Stimulated activated CD8-positive, alpha-beta memory T cell treated with anti-CD3 and anti-CD28 coated beads, Interleukin-2, amount 100 ng/mL, for 1 hour (primary cell): ENCODE measurements at places on chromosomes 12 and 14.

- DNase-seq, result no peak
Measured at GRCh38 chr12:121238086-121238485, 28.2 kb downstream of the P2RX4 start.

DNA sequence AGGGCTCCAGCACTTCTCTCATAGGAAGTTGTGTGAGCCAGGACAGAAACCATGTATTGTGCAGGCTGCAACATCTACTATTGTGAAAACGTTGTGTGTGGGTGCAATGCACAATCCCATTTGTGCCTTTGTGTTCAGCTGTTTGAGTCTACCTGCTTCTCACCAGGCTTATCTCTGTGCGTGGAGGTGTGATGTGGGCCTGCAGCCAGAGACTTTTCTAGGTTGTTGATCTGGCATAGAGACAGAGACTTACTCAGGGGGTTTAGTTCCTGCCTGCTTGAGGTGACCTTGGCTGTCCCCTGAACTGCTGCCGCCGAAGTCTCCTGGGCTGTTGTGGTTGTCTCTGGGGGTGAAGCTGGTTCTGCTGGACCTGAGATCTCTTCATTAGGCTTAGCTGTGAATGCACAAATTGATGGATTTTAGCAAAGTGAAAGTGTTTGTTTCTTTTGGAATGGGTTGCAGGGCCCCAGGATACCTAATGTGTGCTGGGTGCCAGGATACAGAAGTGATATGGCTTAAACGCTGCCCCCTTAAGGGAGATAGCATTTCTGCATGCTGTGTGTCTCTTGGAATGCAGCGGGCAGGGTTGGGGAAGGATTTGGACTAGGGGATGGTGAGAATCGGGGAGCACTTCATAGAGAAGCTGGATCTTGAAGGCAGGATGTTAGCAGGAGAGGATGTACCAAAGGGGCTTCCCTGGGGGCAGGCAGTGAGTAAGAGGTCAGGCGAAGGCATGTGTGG is 2.5 kb downstream of the LACRT start:
- DNase-seq, result no peak

GRCh38 chr12:84843593-84844144 is 68.9 kb downstream of the SLC6A15 start:
- DNase-seq, result no peak

DNA sequence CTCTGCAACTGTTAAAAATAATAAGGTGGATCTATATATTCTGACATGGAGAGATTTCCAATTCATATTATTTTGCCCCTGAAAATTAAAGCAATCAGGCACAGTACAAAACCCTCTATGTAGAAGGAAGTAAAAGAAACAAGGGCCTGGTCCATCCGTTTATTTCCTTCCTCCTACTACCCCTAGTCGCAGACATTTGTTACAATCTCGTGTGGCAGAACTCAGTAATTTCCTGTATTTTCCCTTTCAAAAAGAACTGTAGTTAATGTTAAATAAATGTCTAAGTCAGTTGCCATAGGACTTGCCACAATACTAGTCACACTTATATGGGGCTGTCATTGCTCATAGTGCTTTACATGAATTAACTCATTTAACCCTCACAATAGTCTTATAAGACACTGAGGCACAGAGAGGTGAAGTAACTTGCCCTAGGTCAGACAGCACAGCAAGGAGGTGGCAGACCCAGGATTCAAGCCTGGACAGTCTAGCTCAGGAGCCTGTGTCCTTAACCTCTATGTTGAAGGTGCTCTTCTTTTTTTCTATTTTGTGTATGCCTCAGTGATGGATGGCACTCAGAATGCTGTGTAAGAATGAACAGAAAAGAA is 24.2 kb downstream of the NINJ2 start:
- DNase-seq, result no peak

DNA sequence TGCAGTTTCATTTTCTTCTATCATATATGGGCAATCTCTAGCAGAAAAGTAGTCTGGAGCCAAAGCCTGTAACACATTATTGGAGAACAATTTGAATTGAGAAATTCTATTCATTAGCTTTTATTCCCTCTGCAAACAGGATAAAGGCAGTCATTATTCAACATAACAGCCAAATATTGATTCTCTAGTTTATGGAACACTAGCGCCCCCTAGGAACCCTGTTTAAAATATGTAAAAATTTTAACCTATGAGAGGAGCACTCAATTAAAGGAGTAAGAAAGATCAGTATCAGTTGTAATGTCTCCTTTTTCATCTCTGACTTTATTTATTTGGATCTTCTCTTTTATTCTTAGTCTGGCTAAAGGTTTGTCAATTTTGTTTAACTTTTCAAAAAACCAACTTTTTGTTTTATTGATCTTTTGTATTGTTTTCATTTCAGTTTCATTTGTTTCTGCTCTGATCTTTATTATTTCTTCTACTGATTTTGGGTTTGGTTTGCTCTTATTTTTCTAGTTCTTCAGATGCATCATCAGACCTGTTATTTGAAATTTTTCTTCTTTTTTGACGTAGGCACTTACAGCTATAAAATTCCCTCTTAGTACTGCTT is 4.8 kb upstream of the LMNTD1 start:
- no peak for DNase-seq

GRCh38 chr12:64500394-64500793 is 48.5 kb downstream of the TBK1 start:
- DNase-seq, result no peak

GRCh38 chr14:105075379-105076295 is 10.4 kb upstream of the GPR132 start:
- DNase-seq, result no peak
